ENCODE measurements at places on chromosomes 2 and 18.
A peak's percentile ranks its signal among the peaks of the same experiment; 100 is the strongest.

DNA sequence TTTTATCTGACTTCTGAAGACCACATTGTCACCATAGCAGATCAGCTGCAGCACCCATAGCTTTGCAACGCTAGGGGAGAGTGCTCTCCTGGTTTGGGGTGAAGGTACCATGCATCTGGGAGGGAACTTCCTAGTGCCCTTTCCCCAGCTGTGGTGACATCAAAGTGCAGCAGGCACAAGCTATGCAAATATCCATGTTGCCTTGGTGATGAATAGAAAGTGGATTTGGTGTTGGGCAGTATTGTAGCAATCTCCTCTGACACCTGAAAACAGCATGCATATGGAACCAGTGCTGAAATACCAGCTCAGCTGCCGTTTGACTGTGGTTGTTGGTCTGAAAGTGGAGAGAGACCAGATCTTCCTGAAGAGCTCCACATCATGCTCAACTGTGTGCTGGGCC is 37.1 kb downstream of the BCL2L11 start:
- DNase-seq = no peak

DNA sequence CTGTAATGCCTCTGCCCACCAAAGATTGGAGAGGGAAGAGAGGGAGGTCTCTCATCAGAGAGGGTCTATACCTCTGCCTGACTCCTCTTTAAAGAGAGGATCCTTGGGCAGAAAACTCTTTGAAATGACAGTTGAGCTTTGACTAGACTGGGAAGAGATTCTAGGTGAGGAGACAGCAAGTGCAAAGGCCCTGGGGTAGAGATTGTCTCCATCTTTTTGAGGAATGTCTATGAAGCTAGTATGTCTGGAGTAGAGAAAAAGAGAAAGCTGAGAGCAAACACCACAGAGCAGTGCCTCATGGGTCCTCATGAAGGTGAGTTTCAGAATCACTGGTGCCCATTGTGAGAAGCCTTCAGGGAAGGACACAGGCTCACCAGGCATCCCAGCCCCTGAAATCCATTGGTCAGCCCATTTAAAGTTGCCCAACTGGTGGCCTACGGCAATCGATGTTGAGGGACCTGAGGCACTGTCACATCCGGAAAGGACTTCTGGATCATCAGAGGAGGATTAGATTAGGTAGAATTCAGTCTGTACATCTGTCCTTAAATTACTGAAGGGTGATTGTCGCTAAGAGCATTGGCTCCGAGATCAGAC is 31.5 kb downstream of the LBH start:
- no peak for DNase-seq

DNA sequence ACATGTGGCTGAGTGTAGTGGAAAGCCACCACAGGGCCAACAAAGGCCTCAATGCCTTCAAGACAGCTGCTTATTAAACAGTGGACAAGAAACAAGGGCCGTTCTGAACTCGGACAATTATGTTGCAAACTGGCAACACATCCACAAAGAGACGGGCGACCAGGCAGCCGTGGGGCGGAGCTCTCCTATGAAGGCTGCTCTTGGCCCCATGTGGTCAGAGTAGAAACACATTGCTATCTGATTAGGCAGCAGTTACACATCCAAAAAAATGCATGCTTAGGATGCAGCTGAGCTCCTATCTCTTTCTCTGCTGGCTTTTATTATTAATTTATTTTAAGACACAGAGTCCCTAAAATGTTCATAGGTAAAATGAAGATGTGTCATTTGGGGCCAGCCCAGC is 163.4 kb downstream of the TMEM163 start:
- no peak for DNase-seq

- no peak for DNase-seq
These were observed 78.3 kb upstream of the ASB18 start for GRCh38 chr2:236342507-236342906.

GRCh38 chr2:233228376-233228775 is 23.1 kb upstream of the ATG16L1 start:
- no peak for DNase-seq

DNA sequence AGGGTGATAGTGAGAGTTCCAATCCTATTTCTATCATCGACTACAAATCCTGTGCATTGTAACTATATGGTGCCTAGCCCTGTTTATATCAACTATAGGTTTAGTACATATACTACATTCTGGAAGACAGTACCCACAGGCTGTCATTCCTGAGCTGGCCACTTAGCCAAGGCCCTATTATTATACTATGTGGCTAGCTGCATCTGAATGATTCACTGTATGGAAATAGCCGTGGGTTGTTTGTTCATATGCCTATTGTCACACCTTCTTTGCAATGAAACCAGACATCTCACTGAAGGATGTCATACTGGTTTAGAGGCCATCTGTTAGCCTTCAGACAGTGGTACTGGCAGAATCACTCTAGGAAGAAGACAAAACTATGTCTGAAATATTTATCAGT is 62.3 kb upstream of the FSIP2 start:
- no peak for DNase-seq

DNA sequence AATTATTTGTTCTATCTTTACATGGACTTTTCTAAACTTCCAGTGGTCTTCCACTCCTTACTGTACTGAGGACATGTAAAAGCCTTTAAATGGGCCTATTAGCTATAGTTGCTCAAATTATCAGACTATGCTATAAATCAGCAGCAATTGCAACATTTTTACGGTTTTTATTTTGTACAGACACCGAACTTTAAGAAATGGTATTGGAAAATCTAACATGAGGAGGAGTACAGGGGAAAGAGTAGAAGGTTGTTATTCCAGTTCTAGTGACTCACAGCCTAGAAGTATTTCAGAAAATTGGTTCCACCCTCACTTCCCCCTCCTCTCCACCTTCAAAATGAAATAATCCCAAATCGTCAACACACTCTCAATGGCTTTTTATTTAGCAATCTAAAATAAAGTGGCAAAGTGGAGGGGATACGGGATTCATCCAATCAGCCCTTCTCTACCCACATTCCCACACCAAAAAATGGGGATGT is 1.1 kb downstream of the NCKAP1 start:
- no peak for DNase-seq

GRCh38 chr18:33606621-33607020 is 28.6 kb downstream of the ASXL3 start:
- DNase-seq = peak; percentile 4

DNA sequence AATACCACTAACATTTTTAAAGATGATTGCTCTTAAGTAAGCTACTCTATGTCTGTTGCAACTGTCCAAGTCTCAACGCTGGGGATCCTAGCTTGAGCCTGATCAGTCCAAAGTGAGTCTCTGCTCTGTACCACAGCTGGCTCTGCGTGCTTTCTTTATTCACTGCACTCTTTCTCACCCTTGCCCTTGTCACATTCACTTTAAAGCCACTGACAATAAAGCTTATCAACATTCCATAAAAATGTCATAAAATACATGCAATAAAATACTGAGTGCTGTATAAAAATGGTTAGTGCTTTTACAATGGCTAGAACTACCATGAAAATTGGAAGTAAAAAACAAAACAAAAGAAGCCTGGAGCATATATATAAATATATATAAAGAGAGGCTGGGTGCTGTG is 45.5 kb upstream of the LRRTM4 start:
- no peak for DNase-seq

DNA sequence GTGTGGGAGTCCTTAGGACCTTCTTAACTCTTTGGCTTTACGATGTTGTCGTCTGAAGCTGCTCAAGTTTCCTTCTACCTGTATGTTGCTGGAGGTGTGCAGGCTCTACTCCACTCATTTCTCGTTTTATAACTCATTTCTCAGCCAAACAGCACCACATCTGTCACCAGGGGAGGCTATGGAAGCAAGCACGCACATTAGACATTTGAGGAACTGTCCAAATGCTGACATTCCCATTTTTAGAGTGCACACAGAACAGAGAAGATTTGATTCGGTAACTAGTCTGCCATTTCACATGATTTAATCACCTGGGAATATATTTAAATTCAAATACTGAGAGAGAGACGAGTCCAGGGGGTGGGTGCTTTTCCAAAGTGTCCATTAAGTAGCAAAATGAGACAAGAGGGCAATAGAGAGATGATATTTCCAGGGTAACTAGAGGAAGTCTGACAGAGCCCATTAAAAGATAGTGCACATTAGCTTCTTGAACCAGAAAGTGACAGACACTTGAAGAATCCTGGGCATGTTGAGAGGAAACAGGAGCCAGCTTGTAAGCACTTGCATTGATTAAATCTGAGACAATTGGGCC is 793.3 kb downstream of the TDRD15 start:
- DNase-seq = peak; percentile 31

DNA sequence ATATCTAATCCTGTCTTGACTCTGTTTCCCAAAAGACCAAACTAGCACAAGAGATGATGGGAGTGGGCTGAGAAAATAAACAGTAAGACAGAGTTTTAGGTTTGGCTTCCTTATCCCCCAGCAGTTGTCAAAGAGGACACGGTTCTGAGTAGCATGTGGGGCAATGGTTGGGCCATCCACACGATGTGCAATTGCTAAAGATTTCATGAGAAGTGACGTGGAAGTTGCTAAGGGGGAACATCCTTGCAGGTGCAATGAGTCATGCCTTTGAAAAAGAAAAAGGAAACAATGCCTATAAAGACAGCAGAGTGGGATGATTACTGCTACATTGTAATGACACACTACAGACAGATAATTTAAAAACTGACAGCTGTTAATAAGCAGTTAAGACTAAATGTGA is 1395.8 kb downstream of the LRP1B start:
- DNase-seq = peak; percentile 34

- DNase-seq = no peak
These were observed 131.9 kb downstream of the MYO1B start for GRCh38 chr2:191376981-191377629.

DNA sequence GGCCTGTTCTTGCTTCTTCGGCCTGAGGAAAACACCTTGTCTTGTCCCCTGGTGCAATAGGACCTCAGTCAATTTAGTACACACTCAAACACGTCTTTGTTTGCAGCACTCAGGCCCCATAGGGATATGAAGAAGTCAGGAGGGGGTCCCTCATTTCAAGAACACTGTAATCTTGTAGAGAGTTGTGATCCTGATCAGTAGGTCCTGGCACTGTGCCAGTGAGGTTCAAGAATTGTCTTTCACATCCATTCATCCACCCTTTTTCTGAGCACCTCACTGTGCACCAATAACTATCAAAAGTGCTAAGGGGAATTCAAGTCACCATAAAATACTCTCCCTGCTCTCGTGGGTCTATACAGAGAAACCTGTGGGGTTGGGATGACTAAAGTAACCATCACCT is 131.4 kb upstream of the LHCGR start:
- DNase-seq = no peak

DNA sequence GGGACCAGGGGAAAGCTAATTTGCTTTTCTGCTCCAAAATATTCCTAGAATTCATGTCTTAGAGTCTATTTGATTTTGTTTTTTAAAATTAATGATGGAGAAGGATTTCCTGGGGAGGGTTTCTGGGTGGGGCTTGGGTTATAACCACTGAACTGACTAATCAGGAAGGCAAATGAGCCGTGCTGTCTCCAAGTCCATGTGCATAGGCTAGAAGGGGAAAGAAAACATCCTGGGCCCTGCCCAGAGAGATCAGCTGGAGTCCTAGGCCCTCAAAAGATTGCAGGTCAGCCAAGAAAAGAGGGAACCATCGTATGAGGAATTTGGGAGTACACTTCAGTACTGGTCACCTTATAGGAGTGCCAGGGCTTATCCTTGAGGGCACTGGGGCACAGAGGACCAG is 480.2 kb upstream of the CELF4 start:
- DNase-seq = no peak

GRCh38 chr2:241036964-241037421 is 38.6 kb downstream of the SNED1 start:
- DNase-seq = no peak
